ENCODE measurements at places on chromosomes 1 and 21. TPM values are rescaled to one million over a fixed set of nuclear protein-coding genes. Genes with fewer than 3 reads are reported as not detected.

TSHB gene
- not detected for total RNA-seq

FCRLB gene
- total RNA-seq, result 0.60 TPM

KIF17 gene
- total RNA-seq, result not detected

NBPF19 gene
- 59.6 TPM for total RNA-seq

ARL8A gene
- total RNA-seq, result 71.9 TPM

OR2G6 gene
- total RNA-seq, result not detected

CRNN gene
- total RNA-seq, result not detected

SPATA21 gene
- not detected for total RNA-seq

CCDC185 gene
- total RNA-seq, result not detected

VAMP3 gene
- total RNA-seq, result 59.3 TPM

RCC2 gene
- 35.3 TPM for total RNA-seq

S100A13 gene
- total RNA-seq, result 3.1 TPM

CDA gene
- total RNA-seq, result 1.1 TPM

FAM229A gene
- 30.1 TPM for total RNA-seq

S100A9 gene
- total RNA-seq, result 138 TPM

OR10J5 gene
- not detected for total RNA-seq

AQP10 gene
- 8.9 TPM for total RNA-seq

LIN28A gene
- not detected for total RNA-seq

CHI3L2 gene
- total RNA-seq, result 9.1 TPM

OR2T11 gene
- total RNA-seq, result not detected

SCYL3 gene
- 11.2 TPM for total RNA-seq

Data from T-helper 17 cell (primary cell).